Heart left ventricle (tissue), 16 donors: ENCODE measurements at places on chromosomes 5 and 9. TPM values are rescaled to one million over a fixed set of nuclear protein-coding genes. Genes with fewer than 3 reads are reported as not detected.

The FBN2 gene
- 9.0 TPM for polyA plus RNA-seq

DNA sequence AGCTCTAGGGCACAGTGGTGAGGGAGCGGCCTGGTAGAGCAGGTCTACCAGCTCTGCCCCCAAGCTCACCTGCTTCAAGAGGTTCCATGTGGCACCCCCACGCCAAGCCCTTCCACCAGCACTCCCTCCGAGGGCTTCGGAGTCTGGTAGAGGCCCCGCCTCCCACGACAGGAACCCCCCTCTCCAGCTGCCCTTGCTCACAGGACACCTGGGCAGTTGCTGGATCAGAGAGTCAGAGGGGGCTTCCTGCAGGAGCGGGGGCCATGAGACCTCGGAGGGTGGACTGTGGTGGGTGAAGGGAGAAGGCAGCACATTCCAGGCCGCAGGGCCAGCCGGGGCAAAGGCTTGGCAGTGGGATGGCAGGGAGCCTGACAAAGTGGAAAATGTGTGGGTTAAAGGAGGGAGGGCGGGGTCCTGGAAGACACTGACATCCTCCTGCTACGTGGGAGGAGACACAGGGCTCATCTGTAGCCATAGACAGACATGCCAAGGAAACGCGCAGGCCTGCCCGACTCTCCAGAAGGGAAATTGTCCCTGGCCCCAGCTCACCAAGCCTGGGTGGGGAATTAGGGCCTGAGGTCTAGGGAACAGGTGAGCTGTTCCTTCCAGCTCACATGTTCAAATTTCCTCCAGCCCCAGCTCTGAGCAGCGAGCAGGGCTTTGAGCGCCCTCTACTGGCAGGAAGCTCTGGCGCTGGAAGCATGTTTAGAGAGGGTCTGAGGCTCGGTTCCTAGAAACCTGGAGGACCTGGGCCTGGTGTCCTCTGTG, 74.2 kb downstream of the NTNG2 start:
- peak; percentile 76 for DNase-seq

GRCh38 chr5:84259283-84260045, 125.2 kb downstream of the EDIL3 start:
- no peak for DNase-seq

The NR2F1-AS1 gene
- polyA plus RNA-seq: 0.57 TPM

The ACTBL2 gene
- not detected for polyA plus RNA-seq

DNA sequence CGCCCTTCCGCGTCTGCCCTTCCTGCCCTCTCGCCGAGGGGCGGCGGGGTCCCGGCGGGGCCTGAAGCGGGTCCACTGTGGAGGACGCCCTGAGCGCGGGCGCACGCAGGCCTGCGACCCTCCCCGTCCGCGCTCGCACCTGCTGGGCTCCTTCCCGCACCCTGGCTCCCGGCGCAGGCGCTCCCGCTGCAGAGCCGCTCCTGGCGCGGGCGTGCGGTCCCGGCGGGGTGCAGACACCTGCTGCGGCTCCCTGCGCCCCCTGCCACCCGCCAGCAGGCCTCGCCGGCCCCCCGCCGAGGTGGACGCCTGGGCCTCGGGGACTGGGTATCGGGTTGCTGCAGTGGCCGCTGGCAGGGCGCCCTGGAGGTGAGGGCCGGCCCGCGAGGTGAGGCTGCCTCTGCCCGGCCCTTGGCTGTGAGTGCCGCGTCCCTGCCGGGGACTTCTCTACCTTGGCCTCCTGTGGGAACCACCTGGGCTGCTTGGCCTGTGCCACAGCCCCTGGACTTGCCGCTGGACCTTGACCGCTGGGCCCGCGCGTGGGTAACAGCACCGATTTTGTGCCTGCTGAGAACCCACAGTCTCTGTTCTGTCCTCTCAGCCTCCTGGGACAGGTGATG, 627 bp downstream of the ARRDC1 start:
- peak; percentile 76 for DNase-seq

The MLANA gene
- polyA plus RNA-seq: not detected

- no peak for DNase-seq
These were observed 4.0 kb downstream of the ISL1 start for GRCh38 chr5:51386916-51387883.

DNA sequence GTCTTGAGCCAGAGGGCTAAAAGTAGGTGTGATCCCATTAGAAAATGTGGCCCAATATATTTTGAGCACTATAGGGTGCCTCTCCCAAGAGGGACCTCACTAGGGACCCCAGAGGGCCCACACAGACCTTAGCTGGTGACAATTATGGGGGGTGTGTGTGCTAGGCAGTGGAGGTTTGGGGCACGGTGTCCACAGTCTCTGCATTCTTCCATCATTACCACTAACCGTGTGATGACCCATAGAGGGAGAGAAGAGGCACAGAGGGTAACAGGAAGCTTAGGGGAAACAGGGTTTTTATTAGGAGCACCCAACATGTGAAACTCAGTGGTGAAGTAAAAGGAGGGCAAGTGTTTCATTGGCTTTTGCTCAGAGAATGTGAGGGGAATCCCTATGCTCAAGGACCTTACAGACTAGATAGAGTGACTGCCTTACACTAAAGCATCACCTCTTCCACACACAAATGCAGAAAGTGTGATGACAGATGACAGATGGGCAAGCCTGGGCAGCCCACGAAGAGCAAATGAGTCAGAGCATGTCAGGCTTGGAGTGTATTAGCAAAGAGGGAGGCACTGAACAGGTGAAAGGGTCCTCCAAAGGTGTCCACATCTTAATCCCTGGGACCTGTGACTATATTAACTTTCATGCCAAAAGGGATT, 2.5 kb upstream of the ACTL7A start:
- no peak for DNase-seq

GRCh38 chr5:10866913-10867312, 105.9 kb upstream of the DAP start:
- no peak for DNase-seq

GRCh38 chr5:62124266-62124665, 181.7 kb upstream of the KIF2A start:
- DNase-seq: no peak

The SMIM3 gene
- 45.6 TPM for polyA plus RNA-seq

GRCh38 chr5:176389135-176390123, 878 bp downstream of the HIGD2A start:
- DNase-seq: peak; percentile 19

DNA sequence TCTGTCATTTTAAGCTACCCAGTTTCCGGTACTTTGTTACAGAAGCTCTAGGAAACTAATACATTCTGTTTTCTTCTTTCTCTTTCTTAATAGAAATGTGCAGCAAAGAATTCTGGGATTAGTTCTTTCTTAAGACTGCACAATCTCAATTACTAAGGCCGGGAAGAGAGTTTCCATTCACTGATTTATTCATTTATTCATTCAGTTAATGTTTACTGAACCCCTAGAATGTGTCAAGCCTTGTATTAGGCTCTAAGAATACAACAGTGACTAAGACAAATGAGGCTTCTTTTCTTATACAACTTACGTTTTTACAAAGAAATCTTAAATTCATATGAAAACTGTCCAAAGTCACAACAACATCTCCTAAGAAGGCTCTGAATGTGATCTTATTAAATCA, 27.5 kb upstream of the THG1L start:
- DNase-seq: no peak

- DNase-seq: no peak
These were observed 203.9 kb downstream of the C9orf50 start for GRCh38 chr9:129416821-129417539.

GRCh38 chr5:159905496-159905895, 10.8 kb upstream of the ADRA1B start:
- DNase-seq: no peak

GRCh38 chr9:79233542-79233941, 338.2 kb upstream of the TLE4 start:
- no peak for DNase-seq

DNA sequence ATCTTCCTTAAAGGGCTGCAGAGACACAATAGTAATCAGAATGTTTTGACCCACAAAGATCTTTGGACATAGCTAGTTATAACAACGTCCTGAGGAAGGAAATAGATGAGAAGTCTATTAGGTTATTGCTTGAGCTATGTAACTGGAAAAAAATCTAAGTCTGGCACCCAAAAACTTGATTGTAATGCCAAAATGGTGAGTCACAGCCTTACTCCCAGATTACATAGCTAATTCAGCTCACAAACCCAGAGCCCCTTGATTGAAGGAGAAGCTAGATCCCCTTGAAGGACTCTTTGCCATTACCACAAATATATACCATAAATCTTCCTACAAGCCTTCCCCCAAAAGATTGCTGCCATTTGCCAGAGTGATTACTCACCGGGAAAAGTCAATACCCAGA, 341.8 kb upstream of the KIF2A start:
- DNase-seq: no peak

The PCDHGA7 gene
- polyA plus RNA-seq: 1.4 TPM

- no peak for DNase-seq
These were observed 6.0 kb downstream of the BARX1 start for GRCh38 chr9:93949073-93949693.

DNA sequence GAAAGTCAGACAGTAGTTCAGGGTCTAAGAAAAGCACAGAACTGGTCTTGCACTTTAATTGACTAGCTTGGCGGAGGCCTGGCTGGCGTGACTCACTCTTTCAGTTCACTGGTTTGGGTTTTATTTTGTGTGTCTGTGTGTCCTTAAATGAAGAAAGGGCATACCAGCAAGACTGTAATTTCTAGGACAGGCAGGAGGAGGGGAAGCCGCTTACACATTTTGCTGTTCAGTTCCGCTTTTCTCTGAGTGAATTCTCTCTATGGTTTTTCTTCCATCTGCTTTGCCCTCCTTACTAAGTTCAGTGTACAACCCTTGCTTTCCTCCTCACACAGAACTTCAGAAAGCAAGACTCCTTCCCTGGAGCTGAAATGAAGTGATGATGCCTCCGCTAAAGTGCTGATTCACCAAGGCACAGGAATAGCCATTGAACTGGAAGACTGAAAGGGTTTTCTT, 150.8 kb downstream of the MEF2C start:
- DNase-seq: peak; percentile 45

The SLC46A2 gene
- polyA plus RNA-seq: not detected

GRCh38 chr9:127318651-127319167, 54.1 kb downstream of the GARNL3 start:
- peak; percentile 28 for DNase-seq

GRCh38 chr9:101634741-101635409, 40.1 kb upstream of the PPP3R2 start:
- no peak for DNase-seq

GRCh38 chr9:68781928-68782327, 76.9 kb downstream of the PIP5K1B start:
- no peak for DNase-seq

The ITK gene
- polyA plus RNA-seq: 0.42 TPM

The CLIC3 gene
- polyA plus RNA-seq: 3.9 TPM

The INSL6 gene
- polyA plus RNA-seq: not detected

DNA sequence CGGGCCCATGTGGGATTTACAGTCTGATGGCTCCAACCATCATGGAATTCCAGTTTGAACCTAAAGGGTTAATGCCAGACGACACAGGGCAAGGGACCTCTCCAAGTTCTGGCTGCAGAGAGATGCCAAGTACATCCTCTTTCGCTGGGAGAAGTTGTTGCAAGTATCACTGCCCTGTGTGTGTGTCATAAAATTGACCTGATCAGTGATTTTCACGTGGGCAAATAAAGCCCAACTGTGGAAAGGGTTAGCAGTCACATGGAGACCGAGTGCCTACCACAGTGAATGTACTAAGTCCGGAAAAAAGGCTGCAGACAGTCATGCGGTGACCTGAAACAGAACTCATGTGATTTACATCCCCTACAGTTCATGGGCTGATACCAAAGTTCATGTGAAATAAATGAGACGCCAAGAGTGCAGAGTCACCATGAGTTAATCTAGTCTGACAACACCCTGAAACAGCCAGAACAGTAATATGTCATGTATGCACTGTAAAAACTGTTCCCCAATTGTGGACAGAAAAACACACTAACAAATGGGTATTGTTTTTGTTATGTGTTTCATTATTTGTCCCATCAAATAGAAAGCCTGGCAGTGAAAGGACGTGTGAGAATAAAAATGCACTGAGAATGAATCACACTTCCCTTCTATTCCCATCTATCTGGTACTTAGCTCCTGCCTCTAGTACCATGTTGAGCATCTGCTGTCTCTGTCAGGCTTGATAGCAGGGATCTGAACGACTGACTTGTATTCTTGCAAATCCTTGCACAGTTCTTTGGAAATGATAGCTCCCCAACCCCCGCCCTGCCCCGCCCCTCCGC, 115.7 kb downstream of the SUSD1 start:
- no peak for DNase-seq

- DNase-seq: no peak
These were observed 115.8 kb upstream of the SLC25A48 start for GRCh38 chr5:135718651-135719050.

DNA sequence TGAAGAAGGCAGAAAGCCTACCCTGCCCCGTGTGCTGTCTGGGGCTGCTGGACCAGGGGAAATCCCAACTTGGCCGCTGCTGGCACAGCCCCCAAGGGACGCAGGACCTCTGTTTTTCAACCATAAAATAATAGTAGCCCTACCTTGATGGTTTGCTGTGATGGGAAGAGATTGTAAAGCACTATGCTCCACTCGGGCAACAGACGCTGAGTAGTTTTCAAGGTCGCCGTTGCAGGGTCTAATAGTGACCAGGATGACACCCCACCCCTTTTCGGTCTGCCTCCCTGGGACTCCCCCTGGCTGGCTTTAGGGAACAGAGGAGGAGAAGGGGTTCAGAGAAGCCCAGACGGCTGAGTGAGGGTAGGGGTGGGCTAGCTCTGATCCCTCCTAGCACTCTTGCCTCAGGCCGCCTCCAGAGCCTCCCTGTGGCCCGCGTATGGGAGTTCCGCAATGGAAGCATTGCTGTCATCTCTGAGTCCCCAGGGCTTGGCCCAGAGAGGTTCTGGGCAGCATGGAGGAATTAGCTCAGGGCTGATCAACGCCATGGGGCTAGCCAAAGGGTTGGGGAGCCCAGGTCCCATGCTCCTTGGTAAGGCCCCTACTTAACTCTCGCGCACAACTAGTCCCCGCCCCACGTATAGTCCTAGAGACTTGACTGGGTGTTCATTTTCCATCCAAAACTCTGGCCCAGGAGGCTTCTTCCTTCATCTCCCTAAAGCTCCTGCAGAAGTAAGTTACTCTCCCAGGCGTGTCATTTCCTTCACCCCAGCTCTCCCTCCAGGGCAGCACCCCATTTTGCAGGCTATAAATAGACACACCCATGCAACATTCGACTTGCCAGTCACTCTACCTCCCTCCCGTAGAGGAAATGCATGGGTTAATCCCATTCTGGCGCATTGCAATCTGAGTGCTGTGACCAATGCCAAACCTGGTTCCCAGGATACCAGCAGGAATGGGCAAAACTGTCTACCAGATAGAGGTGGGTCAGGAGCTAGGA, 1.1 kb upstream of the IRF1 start:
- DNase-seq: no peak

DNA sequence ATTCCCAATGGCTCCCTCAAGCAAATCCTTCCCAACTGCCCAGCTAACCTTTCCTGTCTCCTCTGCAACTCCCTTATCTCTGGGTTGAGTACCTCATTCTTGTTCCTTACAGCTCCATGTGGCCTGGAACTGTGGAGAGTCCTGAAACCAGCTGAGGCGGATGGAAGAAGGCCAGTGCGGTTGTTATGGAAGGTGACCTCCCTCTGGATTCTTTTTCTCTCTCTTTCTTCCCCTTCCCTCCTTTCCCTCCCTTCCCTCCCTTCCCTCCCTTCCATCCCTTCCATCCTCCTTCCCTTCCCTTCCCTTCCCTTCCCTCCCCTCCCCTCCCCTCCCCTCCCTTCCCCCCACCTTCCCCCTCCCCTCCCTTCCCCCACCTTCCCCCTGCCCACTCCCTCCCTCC, 45.1 kb downstream of the IL31RA start:
- DNase-seq: no peak

GRCh38 chr5:172958331-172959046, 735 bp upstream of the RPL26L1 start:
- peak; percentile 85 for DNase-seq

- no peak for DNase-seq
These were observed 8.9 kb downstream of the WNK2 start for GRCh38 chr9:93192721-93193387.

- DNase-seq: no peak
These were observed 38.4 kb downstream of the RASGRF2 start for GRCh38 chr5:80998590-80998979.
